Naive thymus-derived CD8-positive, alpha-beta T cell (primary cell): ENCODE measurements at places on chromosomes 12 and 14. TPM values are rescaled to one million over a fixed set of nuclear protein-coding genes. Genes with fewer than 3 reads are reported as not detected.

Gene SP1
- 104 TPM for total RNA-seq

Gene EIF2S3B
- 2.4 TPM for total RNA-seq

Gene LHX5
- not detected for total RNA-seq

Gene MYBPC1
- not detected for total RNA-seq

Gene GNB3
- total RNA-seq: 3.8 TPM

Gene KLRB1
- 1.6 TPM for total RNA-seq

Gene KRT72
- 11.4 TPM for total RNA-seq

Gene FRS2
- total RNA-seq: 33.5 TPM

Gene TAS2R43
- total RNA-seq: 0.91 TPM

Gene PLEK2
- 3.2 TPM for total RNA-seq

Gene CREBL2
- total RNA-seq: 35.5 TPM
